NCI-H187 treated with DMSO at 0.1 percent for 48 hours (cell line): ENCODE measurements at places on chromosomes 13 and 19.

DNA sequence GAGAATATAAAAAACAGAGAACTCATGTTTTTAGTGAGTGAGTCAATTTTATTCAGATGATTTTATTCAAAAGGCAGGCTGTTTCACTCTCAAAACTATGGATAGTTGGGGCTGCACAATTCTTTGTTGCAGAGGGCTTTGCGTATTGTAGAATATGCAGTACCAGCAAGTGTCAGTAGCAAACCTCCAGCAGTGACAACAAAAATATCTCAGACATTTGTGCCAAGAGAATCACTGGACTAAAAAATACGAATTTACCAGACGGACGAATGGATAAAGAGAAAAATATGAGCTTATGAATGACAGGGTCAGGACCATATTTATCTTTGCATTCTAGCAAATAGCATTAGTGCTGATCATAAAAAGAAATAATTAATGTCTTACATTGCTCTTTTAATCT, 359.1 kb downstream of the FGF14 start:
- no peak for DNase-seq

GRCh38 chr13:23380534-23380933, 53.0 kb downstream of the SACS start:
- DNase-seq, result no peak

- no peak for DNase-seq
These were observed 69.1 kb upstream of the FLT1 start for GRCh38 chr13:28564030-28564429.

- no peak for DNase-seq
These were observed 223.5 kb upstream of the MAB21L1 start for GRCh38 chr13:35699825-35700510.

GRCh38 chr13:93562676-93563075, 336.1 kb downstream of the GPC6 start:
- no peak for DNase-seq

DNA sequence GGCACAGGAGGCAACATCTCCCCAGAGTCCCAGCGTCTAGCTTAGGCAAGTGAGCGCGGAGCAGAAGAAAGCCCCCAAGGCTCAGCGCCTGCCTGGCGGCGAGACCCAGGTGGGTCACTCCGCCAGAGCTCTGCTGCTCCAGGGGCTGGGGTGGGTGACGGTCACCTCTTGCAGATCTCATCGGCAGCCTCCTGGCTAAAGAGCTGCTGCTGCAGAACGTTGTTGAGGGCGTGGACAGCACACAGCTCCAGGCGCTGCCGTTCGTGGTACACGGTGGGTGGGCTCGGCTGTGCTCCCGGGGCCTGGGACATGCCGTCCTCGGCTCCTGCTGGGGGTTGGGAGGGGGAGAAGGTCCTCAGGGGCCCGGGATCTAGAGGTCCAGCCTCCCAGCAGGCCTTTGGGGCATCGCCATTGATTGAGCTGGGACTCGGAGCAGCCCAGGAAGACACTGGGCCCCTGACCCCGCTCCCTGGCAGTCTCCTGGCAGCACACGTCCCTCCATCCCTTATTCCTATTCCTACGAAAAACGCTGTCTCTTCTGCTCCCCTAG, 795 bp downstream of the JOSD2 start:
- DNase-seq, result no peak

DNA sequence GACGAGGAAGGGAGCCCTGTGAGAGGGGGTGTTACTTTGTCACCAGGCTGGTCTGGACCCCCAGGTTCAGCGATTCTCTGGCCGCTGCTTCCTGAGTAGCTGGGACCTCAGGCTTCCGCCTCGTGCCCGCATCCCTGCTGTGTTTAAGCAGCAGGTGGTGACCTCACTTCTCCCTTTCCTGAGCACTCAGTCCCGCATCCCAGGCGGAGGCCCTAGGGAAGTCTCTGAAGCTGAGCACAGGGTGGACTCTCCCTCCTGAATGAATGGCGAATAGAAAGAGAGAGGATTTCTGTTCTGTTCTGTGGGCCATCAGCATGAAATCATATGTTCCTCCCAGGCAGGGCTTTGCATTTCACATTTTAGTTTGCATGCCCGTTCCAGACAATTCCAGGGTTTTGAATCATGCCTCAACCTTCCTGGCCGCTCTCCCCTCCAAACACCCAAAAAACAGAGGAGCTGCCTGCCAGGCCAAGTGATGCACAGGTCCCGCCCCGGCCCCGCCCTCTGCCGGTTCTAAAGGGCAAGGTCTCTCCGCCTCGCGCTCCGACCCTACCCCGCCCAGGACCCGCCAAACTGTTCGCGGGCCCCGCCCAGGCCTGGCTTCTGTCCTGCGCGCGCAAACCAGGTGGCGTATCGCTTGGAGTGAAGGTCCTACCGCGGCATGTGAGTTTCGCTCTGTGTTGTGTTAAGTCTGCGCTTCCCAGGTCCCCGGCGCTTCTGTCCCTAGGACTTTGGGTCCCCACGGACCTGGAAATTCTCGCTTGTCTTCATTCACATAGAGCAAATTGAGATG, 35.1 kb upstream of the ZNF808 start:
- no peak for DNase-seq

GRCh38 chr19:37537391-37537947, 30.7 kb downstream of the ZNF793 start:
- no peak for DNase-seq

DNA sequence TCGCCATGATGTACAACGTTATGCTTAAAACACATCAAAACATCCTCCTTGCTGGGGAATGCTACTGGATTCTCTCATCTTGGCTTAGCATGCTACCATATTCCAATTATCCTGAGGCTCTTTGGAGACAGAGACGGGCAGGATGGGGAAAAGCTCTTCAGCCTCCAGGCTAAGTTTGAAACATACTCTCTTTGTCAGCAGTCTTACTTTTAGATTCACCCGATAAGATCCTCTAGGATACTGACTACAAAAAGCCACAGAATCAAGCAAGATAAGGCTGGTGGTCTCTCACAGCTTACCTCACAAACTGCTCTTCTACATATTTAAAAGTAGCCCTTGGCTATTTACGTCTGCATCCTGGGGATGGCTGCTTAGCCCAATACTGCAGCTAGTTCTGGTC, 72.8 kb upstream of the LRCH1 start:
- DNase-seq, result no peak

DNA sequence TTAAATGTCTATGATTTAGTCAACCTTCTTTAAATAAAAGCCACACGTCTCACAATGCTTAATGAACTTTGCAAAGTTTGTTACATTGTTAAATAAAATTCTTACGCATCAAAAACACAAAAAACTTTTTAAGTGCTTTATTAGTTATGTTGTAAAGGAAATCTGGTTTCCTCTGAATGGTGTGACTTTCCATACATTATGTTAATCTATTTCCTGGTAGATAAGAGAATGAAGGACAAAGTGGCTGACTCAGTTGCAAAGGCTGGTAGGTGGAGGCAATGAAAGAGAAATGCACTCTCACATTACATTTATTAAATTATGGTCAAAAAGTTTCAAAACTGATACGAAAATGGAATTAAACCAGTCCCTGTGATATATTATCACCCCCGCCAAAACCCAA, 15.9 kb downstream of the KLF12 start:
- DNase-seq, result no peak

- no peak for DNase-seq
These were observed 3.3 kb upstream of the CHAMP1 start for GRCh38 chr13:114310956-114311355.
